Iris pigment epithelial cell (primary cell): ENCODE measurements at places on chromosomes 2 and 18.

DNA sequence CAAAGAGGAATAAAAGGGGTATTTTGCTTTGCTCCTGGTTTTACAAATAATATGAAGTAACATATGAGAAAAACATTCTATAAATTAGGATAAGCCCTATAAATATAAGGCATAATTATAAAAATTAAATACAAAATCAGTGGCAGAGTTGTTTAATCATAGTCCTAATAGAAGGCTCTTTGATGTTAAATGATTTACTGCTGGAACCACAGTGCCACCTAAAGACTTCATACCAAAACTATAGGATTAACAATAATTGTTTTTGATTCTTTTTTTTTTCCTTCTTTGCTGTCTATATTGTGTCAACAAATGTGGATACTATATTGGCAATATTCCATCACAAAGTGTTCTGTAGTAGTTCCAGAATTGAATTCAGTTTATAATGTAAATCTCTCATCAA is 837.7 kb upstream of the SLC39A10 start:
- DNase-seq = no peak

GRCh38 chr2:129334696-129335410 is 644.6 kb upstream of the RAB6C start:
- no peak for DNase-seq

- DNase-seq = peak; percentile 70
Measured at GRCh38 chr2:207252979-207253645, 87.4 kb upstream of the KLF7 start.

DNA sequence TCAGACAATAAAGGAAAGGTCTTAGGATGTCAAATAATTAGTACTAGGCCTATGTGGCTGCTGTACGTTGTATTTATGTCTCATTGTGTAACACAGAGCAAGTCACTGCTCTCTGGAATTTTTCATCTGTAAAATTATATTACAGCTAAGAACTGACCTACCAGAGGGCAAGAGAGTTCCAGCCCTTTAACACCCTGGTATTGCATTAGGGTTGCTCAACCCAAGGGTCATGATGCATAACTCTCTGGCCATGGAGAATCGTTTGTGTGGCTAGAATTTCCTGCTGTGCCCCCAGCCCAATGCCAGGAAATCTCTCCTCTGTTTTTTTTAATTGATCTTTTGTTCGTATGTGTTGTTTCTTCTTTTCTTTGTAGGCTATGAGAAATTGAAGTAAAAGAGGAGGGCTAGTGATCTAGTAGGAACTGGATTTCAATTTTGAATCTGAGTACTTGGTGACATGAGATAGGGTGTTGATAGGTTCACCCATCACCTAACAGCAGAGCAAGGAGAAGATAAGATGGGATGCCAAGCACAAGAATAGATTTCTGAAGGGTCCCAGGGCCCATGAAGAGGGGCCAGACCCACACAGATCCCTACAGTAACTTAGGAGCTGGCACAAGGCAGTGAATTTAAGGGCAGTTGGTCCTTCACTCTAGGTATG is 571.2 kb upstream of the TNP1 start:
- DNase-seq = peak; percentile 63

DNA sequence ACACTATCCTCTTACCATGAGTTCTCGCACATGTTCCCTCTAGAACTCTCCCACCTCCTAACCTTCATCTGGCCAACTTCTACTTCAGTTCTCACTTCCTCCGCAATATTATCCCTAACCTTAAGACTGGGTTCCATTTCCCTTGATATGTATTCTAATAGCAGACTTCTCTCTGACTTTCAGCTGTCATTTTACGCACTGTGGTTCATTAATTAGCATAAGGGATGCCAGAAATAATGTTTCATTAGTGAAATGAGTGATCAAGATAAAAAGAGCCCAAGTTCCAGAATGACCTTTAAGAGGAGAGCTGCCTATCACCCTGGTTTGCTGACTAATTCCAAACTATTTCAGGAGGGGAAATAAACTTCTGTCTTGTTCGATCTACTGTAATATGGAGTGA is 108.6 kb upstream of the CCDC150 start:
- DNase-seq = no peak

DNA sequence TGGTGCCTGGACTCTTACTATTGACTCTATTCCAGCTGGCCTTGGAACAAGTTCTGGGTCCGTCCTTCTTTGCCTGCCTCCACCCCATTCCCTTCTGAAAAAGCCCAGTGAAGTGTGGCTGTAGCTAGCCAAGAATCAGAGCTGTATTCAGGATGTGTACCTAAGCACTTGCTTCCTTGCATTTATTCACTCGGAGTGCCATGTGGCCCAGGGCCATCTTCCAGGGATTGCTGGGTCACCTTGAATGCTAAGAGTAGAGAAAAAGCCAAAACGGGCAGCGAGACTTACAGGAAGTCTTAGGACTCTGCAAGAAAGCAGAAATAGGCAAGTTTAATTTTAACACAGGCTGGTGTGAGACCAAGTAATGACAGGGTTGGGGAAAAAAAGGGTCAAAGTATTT is 4.1 kb downstream of the ITGA6 start:
- no peak for DNase-seq

DNA sequence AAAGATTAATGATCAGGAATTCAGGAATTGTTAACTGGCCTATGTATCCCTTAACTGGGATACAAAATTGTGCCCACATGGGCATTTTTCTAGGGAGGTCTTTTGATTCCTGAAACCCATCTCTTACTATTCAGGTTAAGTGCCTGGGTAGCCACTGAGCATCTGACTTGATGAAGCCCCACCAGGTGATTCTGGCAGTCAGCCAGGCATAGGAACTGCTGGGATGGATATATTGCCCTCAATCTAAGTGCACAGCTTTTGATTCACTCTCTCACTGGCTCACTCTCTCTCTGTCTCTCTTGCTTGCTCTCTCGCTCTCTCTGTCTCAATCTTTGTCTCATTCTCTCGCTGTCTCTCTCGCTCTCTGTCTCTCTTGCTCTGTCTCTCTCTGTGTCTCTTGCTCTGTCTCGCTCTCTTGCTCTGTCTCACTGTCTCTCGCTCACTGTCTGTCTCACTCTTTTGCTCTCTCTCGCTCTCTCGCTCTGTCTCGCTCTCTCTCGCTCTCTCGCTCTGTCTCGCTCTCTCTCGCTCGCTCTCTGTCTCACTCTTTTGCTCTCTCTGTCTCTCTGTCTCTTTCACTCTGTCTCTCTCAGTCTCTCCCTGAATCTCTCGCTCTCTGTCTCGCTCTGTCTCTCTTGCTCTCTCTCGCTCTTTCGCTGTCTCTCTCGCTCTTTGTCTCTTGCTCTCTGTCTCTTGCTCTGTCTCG is 22.3 kb downstream of the INPP1 start:
- DNase-seq = no peak

- DNase-seq = no peak
Measured at GRCh38 chr2:120977582-120978358, 242.1 kb downstream of the GLI2 start.

- DNase-seq = no peak
Measured at GRCh38 chr18:27130065-27130630, 55.0 kb downstream of the CHST9 start.

DNA sequence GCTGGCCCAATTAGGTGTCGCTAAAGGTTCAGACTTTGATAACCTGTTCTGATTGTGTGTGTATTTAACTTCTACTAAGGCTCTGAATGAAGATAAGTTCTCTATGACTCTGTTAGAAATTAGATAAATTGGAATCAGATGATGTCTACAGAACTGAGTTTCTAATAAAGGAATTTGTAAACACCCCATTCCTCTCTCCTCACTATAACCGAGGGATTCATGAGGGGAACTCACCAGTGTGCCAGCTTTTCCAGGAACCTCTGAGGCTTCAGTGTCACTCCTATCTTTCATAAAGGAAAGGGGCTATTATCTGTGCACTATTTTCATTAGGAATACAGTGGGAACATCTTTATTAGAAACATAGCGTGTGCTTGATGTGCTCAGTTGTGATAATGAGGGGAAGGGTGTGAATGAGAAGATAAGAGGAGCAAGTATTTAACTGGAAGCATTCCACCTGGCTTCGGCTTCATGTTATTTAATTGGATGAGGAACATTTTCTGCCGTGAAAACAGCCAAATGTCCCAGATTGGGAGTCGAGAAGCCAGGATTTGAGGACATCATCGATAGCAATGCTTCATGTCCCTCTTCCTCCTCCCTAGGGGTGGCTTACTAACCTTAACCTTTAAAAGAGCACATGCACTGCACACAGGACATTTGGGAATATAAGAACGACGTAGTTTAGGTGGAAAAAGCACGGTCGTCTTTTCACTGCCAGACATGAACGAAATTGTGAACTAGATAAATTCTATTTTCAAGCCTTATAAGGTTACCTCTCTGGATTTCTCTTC is 84.8 kb upstream of the TCF4 start:
- no peak for DNase-seq

- no peak for DNase-seq
Measured at GRCh38 chr2:127626917-127627739, 18.8 kb upstream of the GPR17 start.

GRCh38 chr2:217193431-217194340 is 333.8 kb upstream of the TNP1 start:
- DNase-seq = no peak

DNA sequence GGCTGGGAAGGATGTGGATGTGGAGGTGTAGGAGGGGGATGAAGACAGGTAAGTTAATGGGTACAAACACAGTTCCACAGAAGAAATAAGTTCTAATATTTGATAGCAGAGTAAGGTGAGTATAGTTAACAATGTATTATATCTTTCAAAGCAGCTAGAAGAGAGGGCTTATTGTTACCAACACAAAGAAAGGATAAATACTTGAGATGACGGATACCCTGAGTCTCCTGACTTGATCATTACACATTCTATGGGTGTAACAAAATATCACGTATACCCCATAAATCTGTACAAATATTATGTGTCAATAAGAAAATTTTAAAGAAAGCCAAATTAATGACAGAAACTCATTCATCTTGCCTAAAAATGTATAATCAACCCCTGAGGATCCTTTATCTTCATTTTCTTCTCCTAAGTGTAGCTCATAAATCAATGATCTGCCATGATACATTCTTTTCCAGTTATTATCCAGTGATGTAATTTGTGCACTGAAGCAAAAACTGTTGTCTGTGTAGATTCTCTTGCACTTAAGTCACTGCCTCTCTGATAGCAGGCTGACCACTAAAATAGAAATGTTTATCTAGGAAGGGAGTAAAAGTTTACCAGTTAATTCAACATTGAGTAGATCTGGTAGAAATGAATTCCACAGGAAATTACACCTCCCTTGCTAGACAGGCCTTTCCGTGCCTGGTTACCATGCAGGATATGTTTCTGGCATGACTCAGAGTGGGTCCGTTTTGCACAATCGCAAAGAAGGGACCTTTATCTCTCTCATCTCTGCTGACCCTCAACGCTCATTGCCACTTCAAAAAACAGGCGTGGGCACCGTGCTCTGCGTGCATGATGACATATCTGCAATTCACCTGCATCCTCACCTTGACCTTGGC is 249.7 kb upstream of the NCKAP5 start:
- peak; percentile 99 for DNase-seq

DNA sequence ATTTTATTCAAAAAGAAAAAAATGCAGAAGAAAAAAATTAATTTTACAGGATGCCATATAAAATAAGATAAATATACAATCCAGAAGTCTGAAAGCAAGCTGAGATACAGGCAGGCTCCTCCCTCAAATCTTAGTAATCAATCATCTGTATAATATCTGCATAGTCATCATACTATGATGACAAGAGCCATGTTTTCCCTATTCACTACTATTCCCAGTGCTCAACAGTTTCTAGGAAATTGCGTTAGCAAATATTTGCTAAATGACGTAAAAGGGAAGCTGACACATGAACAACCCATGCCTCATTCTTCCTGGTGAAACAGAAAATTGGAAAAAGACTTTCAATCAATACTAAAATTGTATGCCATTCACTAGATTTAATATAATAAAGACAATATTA is 793.2 kb downstream of the SUCLG1 start:
- DNase-seq = peak; percentile 3

GRCh38 chr2:216335252-216335651 is 37.0 kb downstream of the MARCHF4 start:
- DNase-seq = no peak

DNA sequence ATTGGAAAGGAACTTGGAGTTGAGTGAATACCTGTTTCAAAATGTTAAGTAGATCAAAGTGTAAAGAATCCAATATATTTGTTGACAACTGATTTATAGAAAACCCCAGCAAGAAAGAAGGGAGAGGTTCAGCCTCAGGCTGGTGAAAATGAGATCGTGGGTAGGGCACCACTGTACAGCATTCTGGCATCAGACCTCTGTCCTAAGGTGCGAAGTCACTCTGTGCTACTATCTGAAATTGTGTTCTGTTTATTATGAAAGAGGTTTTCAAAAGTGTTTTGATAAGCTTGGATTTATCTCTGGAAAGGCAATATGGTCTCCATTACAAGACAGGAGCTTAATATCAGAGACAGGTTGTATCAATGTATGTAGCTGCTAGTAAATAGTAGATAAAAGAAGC is 80.5 kb upstream of the MAP4K3 start:
- no peak for DNase-seq

- no peak for DNase-seq
Measured at GRCh38 chr2:154551649-154552048, 146.8 kb upstream of the KCNJ3 start.

GRCh38 chr2:171066110-171066509 is 94.6 kb downstream of the TLK1 start:
- DNase-seq = no peak
